Naive B cell (primary cell): ENCODE measurements at places on chromosomes 7 and 10. TPM values are rescaled to one million over a fixed set of nuclear protein-coding genes. Genes with fewer than 3 reads are reported as not detected.
A peak's percentile ranks its signal among the peaks of the same experiment; 100 is the strongest.

CCM2 gene
- 71.1 TPM for polyA plus RNA-seq

ZMIZ1 gene
- 2.2 TPM for polyA plus RNA-seq

TUBB8 gene
- 1.8 TPM for polyA plus RNA-seq

AIFM2 gene
- polyA plus RNA-seq: 3.0 TPM

CNNM1 gene
- polyA plus RNA-seq: not detected

EN2 gene
- polyA plus RNA-seq: not detected

CHAT gene
- not detected for polyA plus RNA-seq

DNA sequence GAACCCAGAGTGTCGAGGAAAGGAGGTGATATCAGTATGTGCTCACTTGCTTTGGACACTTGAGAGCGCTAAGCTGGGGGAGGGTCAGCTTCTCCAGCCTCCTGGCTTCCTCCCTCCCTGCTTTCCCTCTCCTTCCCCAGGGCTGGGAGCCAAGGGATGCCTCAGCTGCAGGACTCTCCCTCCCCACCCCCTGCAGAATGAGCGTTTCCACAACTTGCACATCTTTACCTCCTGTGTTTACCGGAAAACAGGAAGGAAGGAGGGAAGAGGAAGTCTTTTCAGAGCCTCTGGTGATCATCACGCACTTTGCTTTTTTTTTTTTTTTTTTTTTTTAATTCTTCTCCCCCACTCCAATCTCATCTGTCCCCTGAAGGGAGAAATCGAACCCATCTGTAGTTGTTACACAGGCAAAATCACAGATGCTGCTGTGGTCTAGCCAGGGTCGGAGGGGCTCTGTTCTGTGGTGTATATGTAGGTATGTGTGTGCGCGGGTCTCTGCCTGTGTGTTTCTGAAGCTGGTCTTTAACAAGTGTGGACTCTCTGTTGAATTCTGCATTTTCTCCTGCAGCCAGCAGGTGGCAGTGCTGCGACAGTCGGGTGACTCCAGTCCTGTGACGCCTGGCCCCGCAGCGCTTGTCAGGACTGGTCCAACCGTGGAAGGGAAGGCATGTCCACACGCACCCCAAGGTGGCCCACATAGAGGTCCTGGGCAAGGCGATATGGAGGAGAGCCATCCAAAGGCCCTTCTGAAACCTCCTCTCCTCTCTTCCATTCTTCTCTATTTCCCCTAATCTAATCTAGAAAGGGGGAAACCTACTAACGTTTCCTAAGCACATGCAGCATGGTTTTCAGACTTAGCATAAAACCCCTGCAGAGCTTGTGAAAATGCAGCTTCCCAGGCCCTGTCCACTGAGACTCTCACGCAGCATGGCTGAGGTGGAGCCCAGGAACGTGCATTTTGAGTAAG, 257.6 kb downstream of the PLXNA4 start:
- peaks cover 36% of the 10 kb centered on the region for H3K27me3 ChIP-seq
- peaks cover 13% of the 10 kb centered on the region for H3K36me3 ChIP-seq
- H3K4me1 ChIP-seq: peaks cover 12% of the 10 kb centered on the region
- H3K4me3 ChIP-seq: no peak overlapping the region

DNA sequence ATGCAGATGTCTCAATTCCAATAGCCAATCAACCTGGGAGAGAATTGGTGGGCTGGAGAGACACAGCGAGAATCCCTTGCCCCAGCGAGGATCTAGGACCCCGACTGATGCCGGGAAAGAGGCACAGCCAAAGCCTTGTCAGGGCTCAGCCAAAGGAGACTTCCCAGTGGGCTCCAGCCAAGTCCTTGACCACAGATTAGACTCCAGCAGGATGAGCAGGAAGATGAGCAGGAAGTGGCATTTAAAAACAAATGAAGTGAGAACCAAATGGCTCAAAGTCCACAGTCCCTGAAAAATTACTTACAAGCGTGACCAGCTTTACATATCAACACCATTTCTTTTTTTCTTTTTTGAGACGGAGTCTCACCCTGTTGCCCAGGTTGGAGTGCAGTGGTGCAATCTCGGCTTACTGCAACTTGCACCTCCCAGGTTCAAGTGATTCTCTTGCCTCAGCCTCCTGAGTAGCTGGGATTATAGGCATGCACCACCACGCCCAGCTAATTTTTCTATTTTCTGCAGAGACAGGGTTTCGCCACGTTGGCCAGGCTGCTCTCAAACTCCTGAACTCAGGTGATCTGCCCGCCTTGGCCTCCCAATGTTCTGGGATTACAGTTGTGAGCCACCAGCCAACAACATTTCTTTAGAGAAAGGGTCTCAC, 40.2 kb downstream of the CTBP2 start:
- no peak overlapping the region for H3K4me3 ChIP-seq
- H3K36me3 ChIP-seq: no peaks in the 10 kb centered on the region
- no peak overlapping the region for H3K27ac ChIP-seq
- peaks cover 4% of the 10 kb centered on the region for H3K27me3 ChIP-seq
- DNase-seq: no peak
- H3K4me1 ChIP-seq: no peaks in the 10 kb centered on the region

- H3K36me3 ChIP-seq: peaks cover 10% of the 10 kb centered on the region
- no peaks in the 10 kb centered on the region for H3K27me3 ChIP-seq
- DNase-seq: no peak
- peak overlapping the region; percentile 67 for H3K27ac ChIP-seq
- H3K4me3 ChIP-seq: peak overlapping the region; percentile 63
- H3K4me1 ChIP-seq: peaks cover 44% of the 10 kb centered on the region
These were observed 57.5 kb downstream of the HDAC9 start for GRCh38 chr7:18552943-18553604.

DNA sequence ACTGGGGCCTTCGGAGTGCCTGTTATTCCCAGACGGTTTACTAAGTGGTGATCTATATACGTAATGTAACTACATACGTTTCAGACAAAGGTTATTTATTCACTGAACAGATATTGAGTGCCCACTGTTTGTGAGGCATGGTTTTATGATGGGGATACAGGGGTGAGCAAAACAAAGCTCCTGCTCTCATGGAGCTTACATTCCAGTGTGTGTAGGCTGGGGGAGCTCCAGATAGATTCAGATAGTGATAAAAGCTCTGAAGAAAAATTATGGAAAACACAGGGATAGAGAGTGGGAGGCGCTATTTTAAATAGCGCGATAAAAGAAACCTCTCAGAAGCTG, 466 bp upstream of the DNAJB12 start:
- H3K36me3 ChIP-seq: no peaks in the 10 kb centered on the region
- no peaks in the 10 kb centered on the region for H3K27me3 ChIP-seq
- H3K27ac ChIP-seq: peak overlapping the region; percentile 98

DNA sequence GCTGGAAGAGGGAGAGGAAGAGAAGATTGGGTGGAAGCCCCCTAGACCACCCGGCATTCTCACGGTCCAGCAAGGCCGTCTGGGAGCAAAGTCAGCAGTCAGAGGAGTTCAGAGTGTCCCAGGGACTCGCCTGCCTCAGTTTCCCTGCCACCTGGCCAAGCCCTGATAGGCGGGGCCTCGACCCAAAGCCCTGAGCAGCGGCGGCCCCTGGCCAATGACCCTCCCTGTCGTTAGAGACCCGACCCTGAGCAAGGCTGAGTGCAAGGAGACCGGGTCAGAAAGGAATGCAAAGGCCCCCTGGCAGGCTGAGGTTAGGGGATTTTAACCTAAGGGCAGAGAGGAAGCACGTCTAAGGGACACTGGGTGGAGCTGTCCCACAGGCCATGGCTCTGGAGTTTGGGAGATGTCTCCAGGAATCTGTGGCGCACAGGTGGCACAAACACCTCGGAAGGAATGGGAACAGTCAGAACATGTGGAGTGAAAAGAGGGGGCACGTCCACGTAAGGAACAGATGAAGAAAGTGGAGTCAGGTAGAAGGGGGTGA, 196.8 kb upstream of the PDE1C start:
- H3K4me1 ChIP-seq: no peaks in the 10 kb centered on the region
- peaks cover 6% of the 10 kb centered on the region for H3K27me3 ChIP-seq
- H3K4me3 ChIP-seq: no peak overlapping the region
- H3K36me3 ChIP-seq: no peaks in the 10 kb centered on the region
- no peak overlapping the region for H3K27ac ChIP-seq

DNA sequence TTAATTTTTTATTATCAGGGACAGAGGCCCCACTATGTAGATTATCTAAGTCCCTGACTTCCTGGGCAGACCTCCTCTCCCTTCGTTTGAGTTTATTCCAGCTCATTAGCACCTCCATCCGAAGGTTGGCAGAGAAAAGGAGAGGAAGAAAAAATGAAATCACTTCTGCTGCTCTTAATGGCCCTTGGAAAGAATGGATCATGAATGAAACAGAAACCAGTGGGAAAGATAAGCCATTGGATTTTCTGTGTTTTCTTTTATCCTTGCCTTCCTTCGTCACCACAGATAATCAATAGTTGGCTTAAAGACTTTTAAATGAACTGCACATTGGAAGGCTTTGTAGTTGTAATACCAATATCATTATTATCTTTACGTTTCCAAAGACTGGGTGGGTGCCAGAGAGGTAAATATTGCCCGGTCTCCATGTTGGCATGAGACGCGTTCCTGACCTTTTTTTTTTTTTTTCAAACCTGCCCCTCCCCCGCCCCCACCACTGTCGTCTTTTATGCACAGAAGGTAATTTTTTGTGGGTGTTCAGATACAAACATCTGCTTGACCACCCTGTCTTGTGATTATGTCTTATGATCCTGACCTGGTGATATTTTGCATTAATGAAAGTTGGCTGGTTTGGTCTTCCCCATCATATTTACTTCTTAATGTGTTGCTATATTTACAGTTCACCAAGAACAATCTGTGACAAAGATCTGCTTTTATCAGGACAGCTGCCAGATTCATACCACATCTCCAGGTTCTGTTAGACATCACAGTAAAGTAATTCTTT, 116.8 kb downstream of the ARID5B start:
- peak overlapping the region; percentile 99 for H3K27ac ChIP-seq
- H3K4me3 ChIP-seq: peak overlapping the region; percentile 9
- peak; percentile 52 for DNase-seq
- no peaks in the 10 kb centered on the region for H3K27me3 ChIP-seq
- peaks cover 92% of the 10 kb centered on the region for H3K4me1 ChIP-seq

- peaks cover 30% of the 10 kb centered on the region for H3K36me3 ChIP-seq
- no peaks in the 10 kb centered on the region for H3K27me3 ChIP-seq
- no peak for DNase-seq
- H3K4me1 ChIP-seq: peaks cover 21% of the 10 kb centered on the region
These were observed 116.4 kb upstream of the ASAH2 start for GRCh38 chr10:50367732-50368131.

DNA sequence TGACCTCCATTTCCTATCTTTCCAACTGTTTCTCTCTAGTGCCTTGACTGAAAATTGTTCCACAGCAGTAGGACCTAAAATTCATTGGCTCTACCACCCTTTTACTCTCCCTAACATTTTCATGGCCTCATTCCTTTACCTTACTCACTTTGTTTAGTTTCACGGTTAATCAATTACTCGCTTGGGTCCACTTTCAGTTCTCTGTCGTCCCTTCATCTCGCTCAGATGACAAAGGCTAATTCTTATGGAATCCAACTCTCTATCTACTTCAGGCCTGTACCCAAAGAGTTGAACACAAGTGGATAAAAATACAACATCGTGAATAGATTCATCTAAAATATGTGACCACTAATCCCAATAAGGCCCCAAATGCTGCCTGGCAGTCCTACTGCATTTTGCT, 85.9 kb upstream of the ADO start:
- H3K4me3 ChIP-seq: no peak overlapping the region
- no peak for DNase-seq
- H3K27me3 ChIP-seq: no peaks in the 10 kb centered on the region
- no peak overlapping the region for H3K27ac ChIP-seq
- H3K4me1 ChIP-seq: no peaks in the 10 kb centered on the region

DNA sequence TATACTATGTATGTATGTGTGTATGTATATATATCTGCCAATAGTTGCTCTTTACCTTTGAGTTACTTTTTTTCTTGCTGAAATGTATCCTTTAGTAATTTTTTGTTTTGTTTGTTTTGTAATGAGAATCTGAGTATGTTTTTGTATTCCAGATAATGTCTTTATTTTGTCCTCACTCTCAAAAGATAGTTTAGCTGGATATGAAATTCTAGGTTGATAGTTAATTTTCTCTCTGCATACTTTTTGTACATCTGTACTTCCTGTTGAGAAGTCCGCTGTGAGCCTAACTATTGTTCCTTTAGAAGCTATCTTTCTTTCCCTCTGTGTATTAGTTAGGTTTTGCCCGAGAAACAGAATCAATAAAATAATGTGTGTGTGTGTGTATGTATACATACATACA, 29.5 kb downstream of the BUB3 start:
- H3K4me3 ChIP-seq: no peak overlapping the region
- no peak for DNase-seq
- peaks cover 41% of the 10 kb centered on the region for H3K36me3 ChIP-seq
- no peaks in the 10 kb centered on the region for H3K27me3 ChIP-seq

DNA sequence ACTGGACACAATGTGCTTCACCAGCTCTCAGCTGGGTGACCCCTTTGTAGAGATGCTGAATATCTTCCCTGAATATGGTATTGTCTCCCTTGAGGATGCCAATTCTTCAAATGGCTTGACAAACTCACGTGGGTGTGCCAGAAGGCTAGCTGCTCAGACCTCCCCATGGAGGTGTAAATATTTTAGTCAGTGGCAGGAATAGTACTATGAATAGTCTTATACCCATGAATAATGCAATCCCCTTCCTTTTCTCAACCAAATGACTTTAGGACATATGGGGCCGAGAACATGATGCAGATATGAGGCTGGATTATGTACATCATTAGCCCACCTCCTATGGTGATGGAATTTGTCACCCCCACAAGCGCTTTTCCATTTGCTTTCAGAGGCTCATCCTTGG, 401.8 kb downstream of the ADRA2A start:
- DNase-seq: no peak
- no peaks in the 10 kb centered on the region for H3K36me3 ChIP-seq
- H3K27me3 ChIP-seq: no peaks in the 10 kb centered on the region

DNA sequence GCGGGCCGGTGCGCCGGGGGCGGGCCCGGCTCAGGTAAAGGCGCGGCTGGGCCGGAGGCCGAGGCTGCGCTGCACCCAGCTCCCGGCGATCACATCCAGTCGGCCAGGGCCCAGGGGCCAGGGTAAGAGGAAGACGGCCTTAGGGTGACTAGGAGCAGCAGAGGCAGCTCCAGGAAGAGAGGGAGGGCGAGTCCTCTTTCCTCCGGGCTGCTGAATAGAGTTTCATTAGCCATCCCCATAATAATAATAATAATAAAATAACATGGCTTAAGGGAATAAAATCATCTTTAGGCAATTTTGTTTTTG, 44.8 kb upstream of the CDK1 start:
- H3K36me3 ChIP-seq: no peaks in the 10 kb centered on the region
- H3K27me3 ChIP-seq: no peaks in the 10 kb centered on the region
- H3K4me3 ChIP-seq: peak overlapping the region; percentile 70
- DNase-seq: no peak
- no peak overlapping the region for H3K27ac ChIP-seq

DNA sequence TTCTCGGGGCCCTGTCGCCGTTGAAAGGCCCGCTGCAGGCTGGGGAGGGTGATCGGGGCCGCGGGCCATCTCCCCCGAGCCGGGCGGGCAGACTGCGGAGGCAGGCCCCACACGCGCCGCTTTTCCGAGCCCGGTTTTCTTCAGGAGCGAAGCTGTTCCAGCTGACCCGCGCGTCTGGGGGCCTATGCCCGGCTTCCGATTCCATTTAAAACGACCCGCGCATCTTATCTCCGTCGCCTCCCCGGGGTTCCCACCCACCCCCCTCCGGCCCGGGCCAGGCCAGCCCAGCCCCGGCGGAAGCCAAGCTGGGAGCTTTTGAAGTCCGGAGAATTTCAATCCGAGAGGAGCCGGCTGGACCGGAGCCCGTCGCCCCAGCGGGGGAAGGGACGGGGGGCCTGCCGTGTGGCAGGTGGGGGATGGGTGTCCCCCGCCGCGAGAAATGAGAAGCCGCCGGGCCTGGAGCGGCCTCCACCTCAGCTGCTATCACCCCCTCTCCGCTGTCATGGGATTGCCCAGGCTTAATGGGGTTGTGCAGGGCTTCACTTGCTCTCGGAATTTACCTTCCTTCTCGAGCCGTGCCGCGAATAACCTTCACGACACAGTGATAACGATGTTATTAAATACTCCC, 3.1 kb upstream of the EVX1 start:
- no peak overlapping the region for H3K27ac ChIP-seq
- H3K4me1 ChIP-seq: peaks cover 24% of the 10 kb centered on the region
- no peaks in the 10 kb centered on the region for H3K36me3 ChIP-seq
